ENCODE measurements at places on chromosomes 13 and 19.
A peak's percentile ranks its signal among the peaks of the same experiment; 100 is the strongest.

GRCh38 chr13:102770435-102770834 lies 3.2 kb downstream of the TEX30 start:
- DNase-seq = no peak

DNA sequence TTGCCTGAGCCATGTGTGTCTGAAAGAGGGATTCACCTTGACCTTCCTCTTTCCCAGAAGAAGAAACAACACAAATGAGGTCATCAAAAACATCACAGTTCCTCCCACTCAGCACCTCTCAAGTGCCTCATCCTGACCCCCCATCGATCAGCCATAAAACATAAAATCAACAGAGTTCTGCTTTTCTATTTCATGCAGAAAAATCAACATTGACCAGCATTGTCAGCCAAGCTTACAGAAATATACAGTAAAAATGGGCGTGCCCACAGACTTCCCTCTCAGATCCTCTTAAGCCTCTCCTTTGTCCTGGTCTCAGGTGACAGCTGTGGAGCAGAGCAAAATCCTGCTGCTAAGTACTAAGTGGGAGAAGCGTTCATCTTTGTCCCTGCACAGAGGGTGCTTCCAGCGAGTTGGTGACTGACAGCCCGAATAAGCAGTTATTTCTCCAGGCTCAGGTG lies 213.3 kb downstream of the OLFM4 start:
- no peak for DNase-seq

DNA sequence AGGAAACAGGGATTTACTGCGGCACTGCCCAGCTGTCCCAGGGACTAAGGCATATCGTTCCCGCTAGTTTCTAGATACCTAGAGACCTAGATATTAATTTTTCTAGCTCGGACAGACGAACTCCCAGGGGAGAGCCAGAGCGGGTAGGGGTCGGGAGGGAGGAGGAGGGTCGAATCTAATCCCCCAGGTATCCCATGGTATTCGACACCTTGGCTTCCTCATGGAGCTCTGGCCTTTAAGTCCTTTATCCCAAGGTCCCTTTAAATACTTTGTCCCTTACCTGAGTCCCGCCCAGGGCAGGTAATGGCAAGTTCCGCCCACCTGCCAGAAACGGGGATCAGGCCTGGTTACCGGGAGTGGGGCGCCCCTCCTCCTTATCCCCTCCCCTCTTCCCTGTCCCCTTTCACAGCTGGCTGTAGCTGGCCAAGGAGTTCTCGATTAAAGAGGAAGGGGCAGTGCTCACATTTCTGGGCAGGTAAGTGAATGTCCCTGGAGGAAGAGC lies at the start of gene PRRG2:
Gene PRRG2, plus strand, starts transcription at position 310 of the 502 bp plus-strand sequence. CDS start 1,904 bp downstream, outside the sequence.
- DNase-seq = no peak

GRCh38 chr13:34216256-34216655 lies 398.3 kb downstream of the RFC3 start:
- peak; percentile 15 for DNase-seq

- DNase-seq = no peak
Measured at GRCh38 chr13:79803296-79803695, 322.3 kb downstream of the NDFIP2 start.

DNA sequence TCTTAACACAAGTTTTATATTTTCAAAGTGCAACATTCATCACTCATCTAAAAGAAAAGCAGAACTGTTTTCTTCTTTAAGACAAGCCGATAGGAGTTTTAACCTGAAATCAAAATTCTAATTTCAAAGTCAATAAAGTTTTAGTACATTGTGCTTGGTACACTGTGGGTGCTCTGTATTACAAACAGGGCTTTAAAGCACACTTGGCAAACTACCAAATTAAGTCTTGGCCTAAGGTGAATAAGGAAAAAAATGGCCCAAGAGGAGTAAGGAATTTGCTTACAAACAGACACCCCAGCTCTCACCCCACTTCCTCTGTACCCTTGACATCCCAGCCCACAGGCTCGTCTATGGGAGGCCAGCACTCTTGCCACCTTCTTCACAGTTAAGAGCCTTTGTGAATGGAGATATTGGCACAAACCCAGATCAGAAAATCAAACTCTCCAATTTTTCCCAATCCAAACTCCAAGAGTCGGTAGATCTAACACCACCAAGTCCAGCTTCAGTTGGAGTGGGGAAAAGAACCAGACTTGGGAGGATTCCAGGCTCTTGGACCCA lies 66.0 kb downstream of the ABCC4 start:
- no peak for DNase-seq

GRCh38 chr19:49534632-49535385 lies 7.0 kb downstream of the RCN3 start:
- no peak for DNase-seq

GRCh38 chr13:112346899-112347229 lies 29.3 kb upstream of the SPACA7 start:
- no peak for DNase-seq

GRCh38 chr19:10052602-10053360 lies 33.3 kb upstream of the SHFL start:
- DNase-seq = no peak

GRCh38 chr13:34349091-34349722 lies 531.3 kb downstream of the RFC3 start:
- peak; percentile 95 for DNase-seq

GRCh38 chr13:53560556-53560955 lies 531.9 kb downstream of the OLFM4 start:
- DNase-seq = no peak

- DNase-seq = no peak
Measured at GRCh38 chr19:4197625-4198466, 15.4 kb downstream of the ANKRD24 start.

DNA sequence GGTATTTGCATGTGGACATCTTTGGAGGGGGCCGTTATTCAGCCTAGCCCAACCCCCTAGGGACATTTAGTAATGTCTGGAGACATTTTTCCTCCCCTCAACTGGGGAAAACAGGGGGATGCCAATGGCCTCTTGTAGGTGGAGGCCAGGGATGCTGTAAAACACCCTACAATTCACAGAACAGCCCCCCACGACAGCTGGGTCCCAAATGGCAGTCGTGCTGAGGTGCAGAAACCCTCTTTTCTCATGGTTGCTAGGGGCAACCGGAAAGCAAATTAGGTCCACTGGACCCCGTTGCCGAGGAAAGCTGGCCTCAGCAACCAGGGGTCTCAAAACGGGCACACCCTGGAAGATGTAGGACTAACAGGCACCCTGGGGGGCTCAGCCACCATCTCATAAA lies 14.6 kb downstream of the TMEM150B start:
- DNase-seq = no peak

GRCh38 chr19:42480335-42481095 lies 37.8 kb upstream of the CXCL17 start:
- peak; percentile 63 for DNase-seq

DNA sequence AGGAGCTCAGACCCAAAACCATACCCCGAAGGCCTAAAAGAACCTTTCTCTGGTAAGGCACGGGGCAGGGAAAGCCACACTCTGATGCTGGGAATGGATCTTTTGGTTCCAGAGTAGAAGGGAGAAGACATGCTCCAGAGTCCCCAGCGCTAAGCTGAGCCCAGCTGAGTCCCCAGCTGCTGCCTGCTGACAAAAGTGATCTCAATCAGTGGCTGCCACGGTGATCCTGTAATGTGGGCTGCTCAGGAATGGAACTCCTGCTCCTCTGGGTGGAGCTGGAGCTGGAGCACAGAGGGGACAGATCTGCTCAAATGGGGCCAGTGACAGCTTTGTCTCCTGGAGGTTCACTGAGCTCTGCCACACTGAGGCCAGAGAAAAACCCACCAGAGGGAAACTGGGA lies 70.5 kb downstream of the MLLT1 start:
- DNase-seq = no peak

GRCh38 chr13:80753866-80754265 lies 412.9 kb upstream of the SPRY2 start:
- DNase-seq = no peak
